ENCODE measurements at places on chromosomes 11 and 22.

DNA sequence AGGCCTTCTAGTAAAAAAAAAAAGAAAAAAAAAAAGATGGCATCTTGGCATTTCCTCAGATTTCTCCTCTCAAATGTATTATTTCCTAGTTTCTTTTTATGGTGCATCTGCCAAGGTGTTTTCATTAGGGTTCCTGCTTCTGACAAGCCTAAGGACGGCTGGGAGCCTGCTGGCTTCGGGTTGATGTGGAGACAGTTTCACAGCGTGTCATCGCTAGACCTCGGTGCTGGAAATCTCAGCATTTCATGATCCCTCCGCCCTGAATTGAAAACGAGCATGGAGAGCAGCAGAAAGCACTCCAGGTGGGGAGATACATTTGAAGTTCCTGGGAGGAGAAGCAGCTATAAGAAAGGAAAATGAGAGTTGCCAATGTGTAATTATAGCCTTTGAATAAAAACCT is 283.9 kb upstream of the CNTN5 start:
- no peak overlapping the region for H3K27ac ChIP-seq
- DNase-seq: no peak
- H3K36me3 ChIP-seq: no peaks in the 10 kb centered on the region
- H3K27me3 ChIP-seq: no peaks in the 10 kb centered on the region
- H3K4me1 ChIP-seq: no peaks in the 10 kb centered on the region
- H3K4me3 ChIP-seq: no peak overlapping the region

DNA sequence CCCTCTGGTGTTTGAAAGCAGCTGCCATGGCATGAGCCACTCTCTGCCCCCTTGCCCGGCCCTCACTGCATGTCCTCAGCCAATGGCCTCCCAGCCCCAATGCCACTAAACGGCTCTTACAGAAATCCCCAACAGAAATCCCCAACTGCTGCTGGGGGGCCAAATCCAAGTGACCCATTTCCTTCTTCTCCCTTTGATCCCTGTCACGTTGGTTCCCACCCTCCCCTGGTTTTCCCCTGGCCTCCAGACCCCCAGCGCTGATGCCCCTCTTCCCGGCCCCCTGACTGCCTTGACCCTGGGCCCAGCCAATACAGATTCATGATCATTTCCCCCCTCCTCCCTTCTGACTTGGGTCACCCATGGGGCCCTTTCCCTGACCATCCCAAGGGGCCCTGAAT is 30.9 kb downstream of the IGLL1 start:
- H3K4me3 ChIP-seq: no peak overlapping the region
- no peak for DNase-seq
- no peaks in the 10 kb centered on the region for H3K4me1 ChIP-seq
- no peak overlapping the region for H3K27ac ChIP-seq

- no peaks in the 10 kb centered on the region for H3K27me3 ChIP-seq
- no peaks in the 10 kb centered on the region for H3K36me3 ChIP-seq
- no peak overlapping the region for H3K27ac ChIP-seq
- no peaks in the 10 kb centered on the region for H3K4me1 ChIP-seq
- DNase-seq: no peak
- H3K4me3 ChIP-seq: no peak overlapping the region
Observed at GRCh38 chr11:25612806-25613205, 719.1 kb upstream of the ANO3 start.

DNA sequence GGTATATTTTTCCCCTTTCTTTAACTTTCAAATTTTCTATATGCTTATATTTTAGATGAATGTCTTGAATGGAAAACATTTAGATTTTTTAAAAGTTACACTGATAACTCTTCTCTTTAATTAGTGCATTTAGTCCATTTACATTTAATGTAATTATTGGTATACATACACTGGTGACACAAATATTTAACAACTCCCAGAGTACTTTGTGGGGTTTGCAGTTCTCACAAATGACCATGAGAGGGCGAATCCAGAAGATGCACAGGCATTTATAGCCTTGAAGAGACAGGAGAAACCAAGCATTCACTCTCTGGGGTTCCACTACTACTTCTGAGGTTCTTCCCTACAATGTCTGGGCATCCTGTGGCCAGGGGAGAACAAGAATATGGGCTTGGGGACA is 125.1 kb downstream of the TIMP3 start:
- H3K27me3 ChIP-seq: no peaks in the 10 kb centered on the region
- no peak overlapping the region for H3K4me3 ChIP-seq
- H3K36me3 ChIP-seq: no peaks in the 10 kb centered on the region
- no peak overlapping the region for H3K27ac ChIP-seq
- H3K4me1 ChIP-seq: no peaks in the 10 kb centered on the region

DNA sequence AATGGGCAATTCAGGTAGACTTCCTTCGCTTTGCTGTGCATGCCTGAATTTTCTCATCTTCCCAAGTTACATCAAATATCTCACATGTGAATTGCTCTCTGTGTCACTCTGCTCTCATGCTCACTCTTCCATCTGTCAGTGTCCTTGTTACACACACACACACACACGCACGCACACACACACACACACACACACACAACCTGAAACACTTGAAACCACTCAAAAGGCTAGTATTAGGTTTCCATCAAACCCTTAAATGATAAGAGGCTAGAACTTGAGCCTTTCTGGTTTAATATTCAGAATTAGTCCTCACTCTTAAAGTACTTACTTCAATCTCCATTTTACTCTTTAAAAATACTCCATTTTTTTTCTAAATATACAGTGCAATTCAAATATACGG is 282.4 kb downstream of the C11orf87 start:
- H3K4me3 ChIP-seq: no peak overlapping the region
- H3K4me1 ChIP-seq: no peaks in the 10 kb centered on the region
- no peaks in the 10 kb centered on the region for H3K27me3 ChIP-seq
- no peaks in the 10 kb centered on the region for H3K36me3 ChIP-seq
- no peak for DNase-seq
- H3K27ac ChIP-seq: no peak overlapping the region

GRCh38 chr11:68524213-68524612 is 63.7 kb downstream of the PPP6R3 start:
- no peak for DNase-seq
- H3K36me3 ChIP-seq: peaks cover 82% of the 10 kb centered on the region
- H3K4me3 ChIP-seq: no peak overlapping the region
- H3K27me3 ChIP-seq: no peaks in the 10 kb centered on the region

DNA sequence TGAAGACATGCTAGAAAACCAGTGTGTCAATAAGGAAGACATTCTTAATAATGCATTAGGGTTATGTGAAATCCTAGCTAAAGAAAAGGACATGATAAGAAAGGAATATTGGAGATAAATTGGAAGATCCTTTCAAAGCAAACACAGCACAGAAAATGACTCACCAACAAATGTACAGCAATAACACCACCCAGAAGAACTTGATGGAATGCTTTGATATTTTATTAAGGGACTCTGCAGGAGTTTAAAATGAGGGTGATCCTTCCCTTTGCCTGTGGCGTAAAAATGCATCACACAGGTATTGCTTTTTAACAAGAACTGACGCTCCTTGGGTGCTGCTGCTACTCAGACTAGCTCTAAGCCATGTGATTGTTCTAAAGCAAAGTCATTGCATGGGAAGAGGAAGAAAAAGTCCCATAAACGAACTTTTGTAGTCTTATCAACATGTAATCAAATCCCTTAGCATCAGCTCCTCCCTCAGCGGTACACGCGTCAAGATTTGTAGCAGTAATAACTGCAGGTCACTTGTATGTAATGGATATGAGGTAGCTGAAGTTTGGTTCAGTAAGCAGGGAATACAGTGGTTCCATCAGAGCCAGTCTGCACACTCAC is 48.4 kb upstream of the EED start:
- no peaks in the 10 kb centered on the region for H3K27me3 ChIP-seq
- H3K4me1 ChIP-seq: peaks cover 11% of the 10 kb centered on the region
- no peak for DNase-seq

DNA sequence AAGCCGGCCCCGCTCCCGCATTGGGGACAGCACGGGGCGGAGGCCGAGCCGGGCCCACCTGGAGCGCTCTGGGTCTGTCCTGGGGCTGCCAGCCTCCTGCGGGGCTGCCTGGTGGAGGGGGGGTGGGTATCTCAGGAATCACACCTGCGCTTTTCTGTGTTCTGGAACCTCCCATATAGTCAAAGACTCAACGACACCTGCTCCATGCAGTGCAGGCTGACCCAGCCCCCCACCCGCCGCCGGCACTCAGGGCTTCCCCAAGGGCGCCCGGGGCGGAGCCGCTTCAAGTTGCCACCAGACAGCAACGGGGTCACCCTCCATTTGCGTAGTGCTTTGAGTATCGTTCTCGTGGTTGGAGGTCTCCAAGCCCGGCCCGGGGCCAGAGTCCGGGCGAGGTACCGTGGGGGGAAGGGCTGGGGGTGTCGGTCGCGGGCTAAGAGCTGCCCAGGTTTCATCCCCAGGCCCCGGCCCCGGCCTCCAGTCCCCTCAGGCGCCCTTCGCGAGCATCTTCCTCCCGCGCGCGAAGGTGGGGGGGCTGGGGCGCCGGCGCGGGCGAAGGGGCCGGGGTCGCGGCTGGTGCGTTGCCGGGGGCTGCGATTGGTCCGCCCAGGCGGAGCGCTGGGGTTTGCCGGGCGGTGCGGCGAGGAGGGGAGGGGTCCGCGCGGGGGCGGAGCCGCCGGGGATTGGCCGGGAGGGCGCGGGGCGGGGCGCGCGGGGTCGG is 6.6 kb downstream of the TSPAN4 start:
- no peak overlapping the region for H3K4me3 ChIP-seq
- no peaks in the 10 kb centered on the region for H3K27me3 ChIP-seq
- peak; percentile 40 for DNase-seq

DNA sequence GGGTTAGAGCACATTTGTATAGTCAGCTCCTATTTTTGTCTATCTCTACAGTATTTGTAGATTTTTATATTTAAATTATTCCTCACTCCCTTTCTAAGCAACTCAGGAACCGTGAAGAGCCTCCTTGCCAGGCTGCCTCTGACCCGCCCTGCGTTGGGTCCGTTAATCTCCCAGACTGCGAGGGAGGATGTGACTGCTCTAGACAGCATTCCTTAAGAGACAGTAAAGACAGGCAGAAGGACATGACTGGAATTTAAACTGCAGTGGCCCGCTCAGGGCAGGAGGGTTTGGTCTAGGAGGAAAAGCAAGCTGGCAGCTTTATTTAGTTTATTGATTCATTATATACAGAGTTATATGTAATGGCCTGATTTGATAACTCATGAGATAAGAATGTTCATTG is 413.7 kb downstream of the TMEM135 start:
- H3K4me3 ChIP-seq: no peak overlapping the region
- H3K27ac ChIP-seq: no peak overlapping the region
- no peaks in the 10 kb centered on the region for H3K36me3 ChIP-seq
- H3K27me3 ChIP-seq: no peaks in the 10 kb centered on the region

DNA sequence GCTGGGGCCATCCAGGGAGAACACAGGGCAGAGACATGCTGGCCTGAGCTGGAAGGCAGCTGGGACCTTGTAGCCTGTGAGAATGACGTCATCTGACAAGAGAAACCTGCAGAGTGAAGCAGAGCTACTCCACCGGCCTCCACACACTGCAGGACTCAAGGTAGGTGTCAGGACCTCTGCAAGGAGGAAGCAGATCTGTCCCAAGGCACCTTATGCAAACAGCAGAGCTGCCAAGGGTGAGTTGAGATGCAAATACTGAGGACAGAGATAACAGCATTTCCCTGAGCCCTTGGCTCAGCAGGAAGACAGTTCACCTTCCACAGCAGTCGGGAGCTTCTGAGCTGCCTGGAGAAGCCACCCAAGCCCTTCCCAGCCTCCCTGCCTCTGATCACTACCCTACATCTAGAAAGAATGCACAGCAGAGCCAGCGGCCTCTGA is 51.9 kb upstream of the IGSF9B start:
- H3K27me3 ChIP-seq: peaks cover 5% of the 10 kb centered on the region
- no peak for DNase-seq
- H3K4me3 ChIP-seq: no peak overlapping the region
- H3K4me1 ChIP-seq: no peaks in the 10 kb centered on the region

DNA sequence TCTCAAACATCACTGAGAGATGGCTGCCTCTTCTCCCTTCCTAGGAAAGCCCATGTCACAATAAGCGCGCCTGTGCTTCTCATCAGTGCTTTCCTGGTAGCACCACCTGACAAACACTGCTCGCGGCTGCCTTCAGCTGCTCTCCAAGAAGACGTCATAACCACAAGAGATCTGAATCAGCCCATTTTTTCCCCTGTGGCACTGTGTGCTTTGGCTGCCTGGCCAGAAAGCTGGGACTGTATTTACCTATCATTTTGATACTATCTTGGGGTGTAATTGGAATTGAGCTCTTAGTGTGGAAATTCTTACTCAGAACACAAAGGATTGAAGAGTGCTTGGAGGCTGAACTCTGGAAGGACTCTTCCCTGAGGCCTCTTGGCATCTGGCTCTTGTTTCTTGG is 50.3 kb upstream of the EHF start:
- H3K27me3 ChIP-seq: peaks cover 9% of the 10 kb centered on the region
- H3K4me3 ChIP-seq: no peak overlapping the region
- H3K4me1 ChIP-seq: no peaks in the 10 kb centered on the region
- DNase-seq: no peak

GRCh38 chr11:121767433-121767832 is 314.7 kb upstream of the SORL1-AS1 start:
- H3K36me3 ChIP-seq: no peaks in the 10 kb centered on the region
- H3K4me3 ChIP-seq: no peak overlapping the region
- peaks cover 3% of the 10 kb centered on the region for H3K27me3 ChIP-seq
- H3K27ac ChIP-seq: no peak overlapping the region

DNA sequence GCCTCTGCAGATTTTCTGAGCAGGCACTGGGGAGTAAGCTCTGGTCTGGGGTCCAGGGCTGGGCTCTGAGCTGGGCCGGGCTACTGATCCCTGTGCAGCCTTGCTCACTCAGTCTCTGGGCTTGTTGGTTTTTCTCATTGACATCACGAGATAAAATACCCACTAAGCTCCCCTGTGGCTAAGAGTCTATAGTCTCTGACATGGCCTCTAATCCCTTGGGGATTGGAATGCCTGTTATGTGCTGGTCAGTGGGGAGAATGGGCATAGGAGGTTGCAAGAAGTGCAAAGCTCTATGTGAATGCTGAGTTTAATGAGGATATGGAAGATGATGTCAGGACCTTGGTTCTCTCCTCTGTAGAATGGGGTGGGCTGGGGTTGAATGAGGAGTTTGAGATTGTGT is 23.3 kb downstream of the ELF5 start:
- peaks cover 2% of the 10 kb centered on the region for H3K27me3 ChIP-seq
- H3K36me3 ChIP-seq: no peaks in the 10 kb centered on the region
- no peak for DNase-seq

Measured in CD4-positive, CD25-positive, alpha-beta regulatory T cell (primary cell).